ENCODE measurements at places on chromosomes 3 and 15.

GRCh38 chr3:28291577-28291976, 50.2 kb downstream of the CMC1 start:
- no peak for DNase-seq

- DNase-seq: no peak
Observed at GRCh38 chr15:55937040-55937439, 56.4 kb downstream of the NEDD4 start.

GRCh38 chr3:73045391-73045790, 16.1 kb upstream of the EBLN2 start:
- no peak for DNase-seq

GRCh38 chr3:59313365-59313764, 263.5 kb upstream of the CFAP20DC start:
- no peak for DNase-seq

GRCh38 chr15:67240235-67241131, 14.0 kb downstream of the AAGAB start:
- DNase-seq: no peak

DNA sequence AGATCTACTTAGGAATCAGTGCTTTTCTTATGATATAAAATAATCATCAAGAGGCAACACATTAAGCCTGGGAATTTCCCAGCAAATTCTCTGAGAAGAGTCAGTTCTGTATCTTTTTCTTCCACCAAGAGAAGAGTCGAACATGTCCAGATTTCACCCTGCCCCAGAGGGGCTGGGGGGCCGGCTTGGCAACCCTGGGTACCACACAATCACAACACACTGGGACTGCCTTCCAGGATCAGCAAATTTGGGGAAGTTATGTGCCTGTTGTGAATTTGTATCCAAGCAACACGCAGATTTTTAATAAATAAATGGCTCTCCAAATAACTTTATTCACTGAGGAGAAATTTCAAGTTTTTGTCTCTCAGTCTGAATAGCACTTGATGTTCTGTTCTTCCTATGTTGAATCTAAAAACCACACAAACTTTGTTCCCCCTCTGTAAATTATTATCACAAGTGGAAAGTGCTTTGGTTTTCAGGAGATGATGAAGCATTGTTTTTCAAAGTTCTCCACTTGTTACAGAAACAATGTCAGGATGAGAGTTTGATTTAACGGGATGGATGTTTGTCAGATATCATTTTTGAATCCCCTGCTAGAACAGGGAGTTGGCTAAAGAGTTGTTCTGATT, 357.2 kb downstream of the ZNF385D start:
- no peak for DNase-seq

- DNase-seq: no peak
Observed at GRCh38 chr15:51051776-51052175, 42.9 kb downstream of the TNFAIP8L3 start.

- no peak for DNase-seq
Observed at GRCh38 chr15:59247364-59247763, 40.7 kb downstream of the LDHAL6B start.
